SW 1271 (cell line): ENCODE measurements at places on chromosomes 6 and 20.

DNA sequence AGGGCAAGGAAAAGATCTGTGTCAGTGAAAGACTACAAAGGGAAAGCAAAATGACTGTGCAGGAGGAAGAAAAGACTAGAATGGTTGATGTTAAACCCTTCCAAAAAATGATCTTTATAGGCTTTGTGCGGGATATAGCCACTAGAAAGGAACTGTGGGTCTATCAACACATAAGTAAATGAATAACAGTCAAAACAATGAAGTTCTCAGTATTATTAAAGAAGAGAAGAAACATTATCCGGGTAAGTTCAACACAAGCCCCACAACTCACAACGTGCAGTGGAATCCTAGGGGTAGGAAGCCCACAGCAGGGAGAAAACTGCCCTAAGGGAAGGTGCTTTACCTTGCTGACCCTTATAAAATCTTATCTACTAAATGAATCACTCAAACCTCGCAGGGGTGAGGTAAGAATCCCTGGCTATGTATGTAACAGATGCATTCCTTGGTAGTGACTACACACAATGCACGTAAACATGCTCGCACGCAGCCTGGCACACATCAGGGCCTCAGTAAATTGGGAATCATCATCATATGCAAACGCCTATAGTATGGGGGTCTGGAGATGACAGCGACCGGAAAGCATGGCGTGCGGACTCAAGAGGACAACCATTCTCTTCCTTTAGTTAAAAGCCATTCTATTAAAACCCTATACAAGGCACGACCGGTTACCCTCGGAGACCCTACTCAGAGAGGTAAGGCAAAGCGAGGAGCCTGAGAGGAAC is 11.3 kb downstream of the TFAP2A start:
- peak; percentile 69 for DNase-seq

GRCh38 chr6:44842616-44843015 is 455.1 kb downstream of the CDC5L start:
- no peak for DNase-seq

- DNase-seq = peak; percentile 45
Observed at GRCh38 chr20:13995086-13995665, at the start of gene MACROD2. Gene MACROD2, plus strand, starts transcription at chr20:13995516.

GRCh38 chr20:14932040-14932439 is 594.6 kb upstream of the FLRT3 start:
- no peak for DNase-seq

DNA sequence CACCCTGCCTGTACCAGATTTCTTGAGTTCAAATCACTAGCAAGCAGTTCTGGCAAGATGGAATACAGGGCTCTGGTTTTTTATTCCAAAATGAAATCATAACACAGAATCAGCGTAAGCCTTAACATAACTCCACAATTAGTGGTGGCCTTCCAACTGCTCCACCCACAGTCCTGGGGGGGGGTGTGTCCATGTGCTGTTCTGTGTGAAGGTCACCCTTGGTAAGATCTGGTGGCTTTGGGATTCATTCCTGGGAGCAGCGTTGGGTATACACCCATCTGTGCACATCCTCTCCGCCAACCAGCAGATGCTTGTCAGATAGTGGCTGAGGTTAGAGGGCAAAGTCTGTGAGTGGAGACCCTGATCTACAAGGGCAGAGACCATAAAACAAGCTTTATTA is 49.9 kb upstream of the CD83 start:
- DNase-seq = no peak

DNA sequence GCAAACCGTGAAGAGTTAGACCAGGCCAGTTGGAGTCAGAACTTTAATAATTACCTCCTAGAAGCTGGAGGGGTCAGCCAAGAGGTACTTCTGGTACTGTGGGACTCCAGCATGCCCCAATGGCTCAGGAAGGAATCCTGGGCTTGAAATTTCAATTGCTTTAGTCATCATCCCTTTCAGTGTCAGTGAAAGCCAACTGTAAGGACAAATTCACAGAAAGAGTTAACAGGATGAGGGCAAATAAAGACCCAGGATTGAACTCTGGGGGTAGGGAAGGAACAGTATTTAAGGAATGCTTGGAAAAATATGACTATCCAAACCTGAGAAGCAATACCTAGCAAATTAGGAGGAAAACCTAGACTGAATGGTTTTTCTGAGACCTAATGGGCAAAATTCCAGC is 735.1 kb upstream of the MARCKS start:
- DNase-seq = peak; percentile 87

- DNase-seq = no peak
Observed at GRCh38 chr20:14997791-14998190, 660.4 kb upstream of the FLRT3 start.

- DNase-seq = no peak
Observed at GRCh38 chr6:15520626-15521203, 142.1 kb downstream of the DTNBP1 start.

- no peak for DNase-seq
Observed at GRCh38 chr6:132348231-132348630, 53.0 kb downstream of the MOXD1 start.

DNA sequence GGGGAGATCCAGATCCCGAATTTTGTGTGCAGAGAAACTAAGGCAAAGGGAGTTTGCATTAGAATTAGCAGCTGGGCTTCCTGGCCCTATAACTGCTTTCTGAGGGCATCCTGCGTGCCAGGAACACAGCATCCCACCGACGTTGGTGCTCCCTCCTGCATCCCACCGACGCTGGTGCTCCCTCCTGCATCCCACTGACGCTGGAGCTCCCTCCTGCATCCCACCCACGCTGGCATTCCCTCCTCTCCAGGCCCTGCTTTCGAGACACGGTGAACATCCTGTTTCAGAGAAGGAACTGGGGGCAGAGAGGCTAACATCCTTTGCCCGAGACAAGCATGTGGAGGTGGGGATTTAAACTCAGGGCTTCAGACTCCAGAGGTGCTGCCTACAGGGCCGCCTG is 44.4 kb downstream of the DACT2 start:
- DNase-seq = no peak

- DNase-seq = peak; percentile 71
Observed at GRCh38 chr20:45890077-45890984, 677 bp downstream of the NEURL2 start.
